ENCODE measurements at places on chromosomes 2 and 18. TPM values are rescaled to one million over a fixed set of nuclear protein-coding genes. Genes with fewer than 3 reads are reported as not detected.

DNA sequence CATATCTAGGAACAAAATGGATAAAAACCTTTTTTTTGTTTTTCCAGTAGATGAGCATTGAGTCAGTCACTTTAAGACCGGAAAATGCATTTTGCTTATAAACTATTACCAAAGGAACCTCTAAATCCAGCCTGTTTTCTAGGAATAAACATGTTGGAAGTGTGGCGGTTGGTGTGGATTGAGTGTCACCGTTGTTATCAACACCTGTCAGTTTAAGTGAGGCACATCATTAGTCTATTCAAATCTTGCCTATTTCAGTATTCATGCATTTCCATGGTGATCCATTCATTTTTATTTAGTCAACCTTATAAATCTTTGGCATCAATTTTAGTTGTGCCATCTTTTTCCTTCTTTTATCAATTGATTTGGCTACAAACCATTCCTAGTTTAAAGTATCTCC lies 3.3 kb downstream of the KLHL29 start:
- H3K27me3 ChIP-seq = peaks cover 11% of the 10 kb centered on the region
- peaks cover 12% of the 10 kb centered on the region for H3K4me1 ChIP-seq
- H3K36me3 ChIP-seq = no peaks in the 10 kb centered on the region

- no peak overlapping the region for H3K27ac ChIP-seq
- DNase-seq = no peak
- H3K27me3 ChIP-seq = no peaks in the 10 kb centered on the region
- H3K36me3 ChIP-seq = no peaks in the 10 kb centered on the region
- no peak overlapping the region for H3K4me3 ChIP-seq
Measured at GRCh38 chr18:64203295-64203694, 54.4 kb upstream of the LINC00305 start.

PROKR1 gene
- not detected for total RNA-seq

GKN2 gene
- not detected for total RNA-seq

ELMOD3 gene
- 22.4 TPM for total RNA-seq
